ELR (cell line): ENCODE measurements at places on chromosomes 4 and X.
A peak's percentile ranks its signal among the peaks of the same experiment; 100 is the strongest.

DNA sequence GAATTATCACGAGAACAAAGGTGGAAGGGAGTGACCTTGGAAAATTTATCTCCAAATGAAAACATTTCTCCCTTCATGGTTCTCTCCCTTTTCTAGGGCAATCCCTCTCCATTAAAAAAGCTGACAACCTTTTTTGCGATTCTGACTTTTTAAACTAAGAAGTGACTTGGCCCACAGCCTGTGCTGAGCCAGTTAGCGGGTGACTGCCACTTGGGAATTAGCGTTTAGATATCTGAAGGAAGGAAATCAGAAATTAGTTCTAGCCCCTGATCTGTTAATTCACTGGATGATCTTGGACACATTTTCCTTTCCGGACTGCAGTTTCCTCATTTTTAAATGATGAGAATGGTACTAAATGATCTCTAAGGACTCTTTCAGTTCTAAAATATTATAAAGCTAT lies 245.0 kb downstream of the FBXO8 start:
- no peak for DNase-seq

GRCh38 chr4:185911556-185912064 lies 99.6 kb upstream of the SORBS2 start:
- peak; percentile 37 for DNase-seq

DNA sequence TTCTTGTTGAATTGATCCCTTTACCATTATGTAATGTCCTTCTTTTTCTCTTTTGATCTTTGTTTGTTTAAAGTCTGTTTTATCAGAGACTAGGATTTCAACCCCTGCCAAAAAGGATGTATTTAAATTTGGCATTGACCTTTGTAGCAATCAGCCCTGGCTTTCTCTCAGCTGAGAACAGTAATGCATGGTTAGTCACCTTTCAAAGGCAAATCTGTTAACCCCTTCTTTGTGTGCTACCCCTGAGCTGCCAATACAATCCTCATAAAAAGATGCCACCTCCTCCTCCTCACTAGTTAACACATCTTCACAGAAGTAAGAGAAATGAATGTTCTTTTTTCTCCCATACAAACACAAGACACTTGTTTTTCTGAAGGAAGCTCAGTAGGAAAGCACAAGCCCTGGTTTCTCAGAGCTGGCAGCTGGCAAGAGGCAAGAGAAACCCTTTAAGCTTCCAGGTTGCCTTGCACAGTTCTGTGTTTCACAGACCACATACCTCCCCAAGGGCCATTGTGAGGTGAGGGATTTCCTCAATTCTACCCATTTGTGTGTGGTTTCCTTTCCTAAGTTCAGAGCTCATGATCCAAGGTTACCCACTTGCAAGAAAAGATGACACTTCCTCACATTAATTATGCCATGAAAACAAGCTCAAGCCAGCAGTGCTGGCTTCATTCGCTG lies 122.6 kb downstream of the RCHY1 start:
- DNase-seq = no peak

- no peak for DNase-seq
Observed at GRCh38 chrX:116756958-116757357, 294.2 kb upstream of the CT83 start.

- DNase-seq = no peak
Observed at GRCh38 chrX:37590047-37590446, 18.6 kb downstream of the LANCL3 start.

GRCh38 chr4:94452476-94453371 lies 982 bp downstream of the PDLIM5 start:
- DNase-seq = peak; percentile 85

GRCh38 chr4:80239480-80240150 lies 26.8 kb upstream of the FGF5 start:
- peak; percentile 74 for DNase-seq

GRCh38 chr4:87235020-87235671 lies 14.7 kb upstream of the KLHL8 start:
- peak; percentile 63 for DNase-seq

DNA sequence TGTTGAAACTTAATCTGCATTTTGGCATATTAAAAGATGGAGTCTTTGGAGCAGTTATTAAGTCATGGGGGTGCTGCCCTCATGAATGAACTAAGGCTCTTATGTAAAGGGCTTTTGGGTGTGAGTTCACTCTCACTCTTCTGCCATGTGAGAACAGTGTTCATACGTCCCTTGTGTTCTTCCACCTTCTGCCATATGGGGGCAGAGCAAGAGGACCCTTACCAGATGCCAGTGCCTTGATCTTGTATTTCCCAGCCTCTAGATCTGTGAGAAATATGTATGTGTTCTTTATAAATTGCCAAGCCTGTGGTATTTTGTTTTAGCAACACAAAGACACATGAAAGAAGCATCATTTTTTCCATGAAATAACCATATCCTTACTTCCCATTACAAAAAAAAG lies 213.9 kb downstream of the SPOCK3 start:
- peak; percentile 31 for DNase-seq

DNA sequence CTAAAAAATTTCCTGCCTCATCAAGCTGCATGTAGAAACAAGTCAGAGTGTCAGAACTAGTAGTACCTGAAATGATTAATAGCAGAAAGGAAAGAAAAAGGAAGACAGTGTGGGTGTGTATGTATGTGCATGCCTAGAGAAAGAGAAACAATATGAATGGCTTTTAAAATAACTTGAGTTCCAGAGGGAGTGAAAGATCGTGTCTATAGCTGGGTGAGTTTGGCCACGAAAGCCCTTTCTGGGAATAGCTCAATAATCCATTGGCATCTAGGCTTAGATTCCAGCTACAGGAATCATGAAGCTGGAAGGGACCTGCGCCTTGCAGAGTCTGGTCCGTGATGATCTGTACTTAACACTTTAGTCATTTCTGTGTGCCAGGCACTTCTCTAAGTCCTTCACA lies 195.6 kb downstream of the RAPGEF2 start:
- DNase-seq = peak; percentile 56

GRCh38 chr4:53682196-53682595 lies 90.9 kb upstream of the LNX1 start:
- DNase-seq = peak; percentile 62

GRCh38 chrX:12467321-12467720 lies 323.9 kb upstream of the PRPS2 start:
- no peak for DNase-seq

GRCh38 chrX:2901367-2902036 lies 27.6 kb downstream of the ARSD start:
- no peak for DNase-seq

DNA sequence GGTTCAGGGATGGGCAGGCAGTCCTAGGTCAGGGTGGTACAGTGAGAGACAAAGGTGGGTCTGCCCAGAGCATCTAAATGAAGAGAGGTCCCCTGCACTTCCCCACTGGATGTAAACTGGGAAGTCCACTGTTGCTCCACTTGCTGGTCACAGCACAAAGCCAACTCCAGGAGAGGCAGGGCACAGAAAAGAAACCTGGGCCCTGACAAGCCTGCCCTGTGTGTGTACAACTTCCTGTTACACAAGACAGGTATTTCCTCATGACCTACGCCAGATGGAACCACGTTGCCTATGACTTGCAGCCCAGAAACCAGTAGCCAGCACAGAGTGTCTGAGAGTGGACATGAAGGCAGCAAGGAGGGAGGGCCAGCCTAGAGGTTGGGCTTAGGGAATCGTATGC lies 161.8 kb downstream of the SH3KBP1 start:
- DNase-seq = peak; percentile 15

DNA sequence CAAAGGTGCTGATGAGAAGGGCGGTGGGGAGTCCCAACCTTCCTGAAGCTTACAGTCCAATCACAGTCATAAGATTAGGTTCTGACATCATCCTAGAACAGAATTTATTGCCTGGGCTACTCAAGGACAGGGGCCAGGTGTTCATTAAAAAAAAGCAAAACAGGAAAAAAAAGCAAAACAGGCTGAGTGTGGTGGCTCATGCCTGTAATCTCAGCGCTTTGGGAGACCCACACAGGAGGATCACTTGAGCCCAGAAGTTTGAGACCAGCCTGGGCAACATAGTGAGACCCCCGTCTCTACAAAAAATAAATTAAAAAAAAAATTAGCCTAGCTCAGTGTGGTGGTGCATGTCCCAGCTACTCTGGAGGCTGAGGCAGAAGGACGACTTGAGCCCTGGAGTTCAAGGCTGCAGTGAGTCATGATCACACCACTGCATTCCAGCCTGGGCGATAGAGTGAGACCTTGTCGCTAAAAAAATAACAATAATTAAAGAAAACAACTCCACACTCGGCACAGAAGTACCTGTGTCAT lies 3.0 kb downstream of the RAB9A start:
- peak; percentile 28 for DNase-seq

GRCh38 chr4:185213877-185214276 lies 4.5 kb downstream of the SNX25 start:
- DNase-seq = no peak

DNA sequence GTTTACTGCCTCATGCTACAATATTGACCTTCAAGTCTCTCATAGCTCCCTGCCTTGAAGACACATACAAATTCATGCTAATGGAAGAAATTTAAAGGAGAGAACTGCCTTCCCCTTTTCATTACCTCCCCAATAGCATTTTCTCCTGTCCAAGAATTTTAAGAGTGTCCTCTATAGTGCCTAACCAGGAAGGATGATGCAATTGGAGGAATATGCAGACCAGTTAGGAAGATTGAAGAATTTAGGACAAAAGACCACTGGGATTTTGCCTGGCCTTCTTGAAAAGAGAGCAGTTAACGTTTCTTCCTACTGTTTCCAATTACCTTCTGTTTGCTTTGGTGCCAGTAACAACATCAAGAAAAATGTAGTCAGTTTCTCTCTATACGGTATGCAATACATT lies 443.9 kb downstream of the INPP4B start:
- DNase-seq = peak; percentile 18

- DNase-seq = no peak
Observed at GRCh38 chr4:5912614-5913019, 19.7 kb upstream of the CRMP1 start.

- peak; percentile 32 for DNase-seq
Observed at GRCh38 chr4:113232194-113232593, 182.7 kb downstream of the ANK2 start.

- peak; percentile 69 for DNase-seq
Observed at GRCh38 chr4:87982446-87983010, 7.0 kb downstream of the SPP1 start.

GRCh38 chr4:6668391-6668790 lies 25.3 kb upstream of the S100P start:
- DNase-seq = peak; percentile 67

DNA sequence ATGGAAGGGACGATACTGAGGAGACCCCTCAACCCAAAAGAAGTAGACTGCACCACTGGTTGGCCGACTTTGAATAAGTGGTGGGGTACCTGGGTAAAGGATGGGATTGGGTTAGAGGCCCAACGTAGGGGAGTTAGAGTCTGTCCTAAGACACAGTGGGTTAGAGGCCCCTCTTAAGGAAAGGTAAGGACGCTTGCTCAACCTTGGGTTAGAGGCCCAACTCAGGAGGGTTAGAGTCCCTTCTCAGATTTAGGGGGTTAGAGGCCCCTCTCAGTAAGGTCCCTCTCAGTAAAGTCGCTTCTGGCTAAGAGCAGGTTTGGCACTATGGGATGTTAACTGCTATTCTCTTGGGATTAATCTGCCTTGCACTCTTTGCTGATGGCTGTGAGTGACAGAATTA lies 81.3 kb downstream of the ACOX3 start:
- DNase-seq = no peak

GRCh38 chr4:8737601-8738279 lies 133.9 kb downstream of the HMX1 start:
- no peak for DNase-seq

GRCh38 chr4:95998311-95998710 lies 158.4 kb downstream of the PDHA2 start:
- no peak for DNase-seq

- DNase-seq = no peak
Observed at GRCh38 chrX:104913348-104913747, 307.1 kb downstream of the TEX13A start.

GRCh38 chr4:99759988-99760387 lies 56.6 kb upstream of the DAPP1 start:
- no peak for DNase-seq

DNA sequence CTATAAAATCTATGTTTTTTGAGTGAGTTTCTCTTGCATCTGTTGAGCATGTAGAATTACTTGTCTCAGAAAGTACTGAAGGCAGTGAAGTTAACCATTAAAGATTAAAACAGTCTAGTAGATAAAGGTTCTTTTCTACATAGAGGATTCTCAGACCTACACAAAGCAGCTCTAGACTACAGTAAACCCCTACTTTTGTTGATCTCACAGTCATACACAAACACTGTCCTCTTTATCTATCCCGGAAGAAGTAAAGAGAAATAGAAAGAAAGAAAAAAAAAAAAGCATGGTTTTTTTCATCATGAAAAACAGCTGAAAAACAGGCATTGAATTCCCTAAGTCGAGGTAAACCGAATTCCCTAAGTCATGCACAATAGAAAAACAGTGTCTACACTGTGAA lies 58.6 kb downstream of the COL25A1 start:
- DNase-seq = no peak

DNA sequence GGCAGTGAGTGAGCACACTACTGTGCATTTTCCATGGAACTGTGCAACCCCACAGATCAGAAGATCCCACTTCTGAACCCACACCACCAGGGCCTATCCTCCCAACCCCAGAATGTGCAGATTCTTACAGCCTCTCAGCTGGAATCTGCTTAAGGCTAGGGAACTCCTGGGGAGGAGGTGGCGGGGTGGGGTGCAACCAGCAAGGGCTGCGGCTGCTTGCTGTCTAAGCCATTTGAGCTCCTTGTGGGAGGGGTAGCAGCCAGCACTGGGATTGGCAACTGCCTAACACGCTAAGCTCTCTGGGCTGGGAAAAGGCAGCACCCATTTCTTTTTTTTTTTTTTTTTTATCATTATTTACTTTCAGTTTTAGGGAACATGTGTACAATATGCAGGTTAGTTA lies 353.3 kb downstream of the RAB28 start:
- no peak for DNase-seq

- DNase-seq = peak; percentile 11
Observed at GRCh38 chr4:54999003-54999402, 126.4 kb downstream of the KDR start.

DNA sequence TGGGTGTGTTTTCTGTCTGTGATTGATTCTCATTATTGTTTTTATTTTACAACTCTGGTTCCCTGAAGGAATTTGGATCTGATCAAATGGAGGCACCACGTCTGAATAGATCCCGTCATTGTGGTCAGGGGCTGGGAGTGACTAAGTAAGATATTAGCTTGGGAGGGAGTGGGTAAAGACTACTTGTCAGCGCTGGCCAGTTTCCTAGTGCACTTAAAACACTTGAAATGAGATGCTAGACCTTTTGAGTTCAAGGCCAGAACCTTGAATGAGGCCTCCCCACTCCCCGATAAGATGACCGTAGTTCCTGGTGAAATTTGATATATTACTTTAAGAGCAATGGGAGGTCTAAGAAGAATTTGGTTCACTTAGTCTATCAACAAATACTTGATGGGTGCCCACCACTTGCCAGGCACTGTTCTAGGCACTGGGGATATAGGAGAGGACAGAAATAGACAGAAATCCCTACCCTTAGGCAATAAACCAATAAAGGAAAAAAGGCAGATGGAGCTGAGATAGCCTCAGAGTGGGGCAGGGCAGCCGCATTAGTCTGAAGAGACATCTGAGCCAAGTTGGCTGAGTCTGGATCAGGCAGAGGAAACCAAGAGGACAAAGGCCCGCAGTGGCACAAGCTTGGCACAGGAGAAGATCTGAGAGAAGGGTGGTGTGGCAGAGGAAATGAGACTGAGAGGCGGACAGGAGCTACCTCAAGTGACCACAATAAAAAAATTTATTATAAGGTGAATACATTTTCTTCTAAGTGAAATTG lies 11.8 kb downstream of the FAM184B start:
- DNase-seq = no peak

- no peak for DNase-seq
Observed at GRCh38 chr4:104743215-104743653, 248.5 kb upstream of the CXXC4 start.
